ENCODE measurements at places on chromosomes 2 and 18.

GRCh38 chr2:133957724-133958480, 296.0 kb upstream of the MGAT5 start:
- no peak for DNase-seq

- DNase-seq = no peak
These were observed 90.7 kb downstream of the MEIS1 start for GRCh38 chr2:66525606-66526005.

DNA sequence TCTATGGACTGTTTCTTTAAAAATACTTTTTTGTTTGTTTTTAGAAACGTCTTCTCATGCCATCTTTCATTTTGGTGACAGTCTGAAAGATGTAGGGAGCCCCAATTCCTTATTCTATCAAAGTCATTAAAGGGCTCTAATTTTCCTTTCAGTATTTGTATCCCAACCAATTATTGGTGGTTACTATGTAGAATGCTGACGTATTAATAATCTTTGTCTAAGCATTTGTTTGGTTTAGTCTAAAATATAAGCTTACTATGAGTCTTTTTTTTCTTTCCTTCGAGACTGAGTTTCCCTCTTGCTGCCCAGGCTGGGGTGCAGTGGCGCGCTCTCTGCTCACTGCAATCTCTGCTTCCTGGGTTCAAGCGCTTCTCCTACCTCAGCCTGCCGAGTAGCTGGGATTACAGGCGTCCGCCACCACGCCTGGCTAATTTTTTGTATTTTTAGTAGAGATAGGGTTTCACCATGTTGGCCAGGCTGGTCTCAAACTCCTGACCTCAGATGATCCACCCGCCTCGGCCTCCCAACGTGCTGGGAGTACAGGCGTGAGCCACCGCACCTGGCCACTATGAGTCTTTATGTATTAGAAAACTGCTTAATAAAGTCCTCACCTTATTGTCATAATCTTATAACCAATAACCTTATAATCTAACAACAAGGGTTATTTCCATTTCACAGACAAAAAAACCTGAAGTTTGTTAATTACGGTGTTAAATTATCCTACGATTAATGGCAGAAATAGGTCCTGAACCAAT, 849 bp upstream of the VRK2 start:
- no peak for DNase-seq

DNA sequence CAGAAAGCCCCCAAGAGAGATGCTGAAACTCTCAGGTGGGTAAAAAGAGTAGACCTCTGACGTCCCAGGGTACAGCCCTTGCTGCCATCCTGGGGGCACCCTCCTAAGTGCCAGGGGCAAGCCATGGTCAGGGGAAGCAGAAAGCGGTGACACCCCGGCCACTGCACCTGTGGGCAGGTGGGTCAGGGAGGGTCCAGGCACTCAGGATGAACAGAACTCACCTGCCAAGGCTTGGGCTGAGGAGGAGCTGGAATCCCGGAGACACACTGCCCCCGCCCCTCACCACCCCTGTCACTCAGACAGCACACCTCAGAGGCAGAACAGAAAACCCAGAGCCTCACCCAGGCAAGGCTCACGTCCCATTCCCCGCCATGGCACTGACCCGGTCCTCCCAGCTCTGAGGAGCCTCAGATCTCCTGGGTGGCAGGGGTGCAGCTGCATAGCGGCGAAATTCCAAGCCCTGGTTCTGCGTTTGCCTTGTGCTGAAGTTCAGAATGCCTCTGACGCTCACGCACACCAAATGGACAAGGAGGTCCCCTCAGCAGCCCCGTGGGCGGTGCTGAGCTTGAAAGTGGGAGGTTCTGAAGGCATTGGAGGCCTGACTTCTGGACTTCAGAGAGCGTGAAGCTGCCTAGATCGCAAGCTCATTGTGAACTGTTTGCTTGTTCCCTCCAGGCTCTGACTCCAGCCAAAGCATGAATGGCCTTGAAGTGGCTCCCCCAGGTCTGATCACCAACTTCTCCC, 4.3 kb downstream of the GPR17 start:
- no peak for DNase-seq

- no peak for DNase-seq
These were observed 192.0 kb downstream of the SH3BP4 start for GRCh38 chr2:235143789-235144188.

- no peak for DNase-seq
These were observed 71.2 kb upstream of the SEC11C start for GRCh38 chr18:59068276-59069071.

DNA sequence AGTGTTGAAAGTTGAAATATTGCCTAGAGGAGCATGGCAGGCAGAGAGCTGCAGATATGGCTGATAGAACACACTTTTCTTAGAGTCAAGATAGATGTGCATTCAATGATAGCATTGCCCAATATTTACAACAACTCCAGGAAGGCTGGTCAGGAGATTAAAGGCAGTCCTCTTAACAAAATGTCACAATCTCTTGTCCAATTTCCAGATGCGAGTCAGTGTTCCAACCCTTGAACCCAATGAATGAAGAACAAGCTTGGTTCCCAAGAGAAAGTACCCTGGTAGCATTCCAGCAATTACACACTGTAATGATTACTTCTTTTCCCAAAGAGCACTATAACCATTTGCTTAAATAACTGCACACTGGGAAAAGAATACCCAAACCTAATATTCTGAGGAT, 839.4 kb upstream of the VRK2 start:
- DNase-seq = no peak

GRCh38 chr2:73975731-73976130, 9.0 kb upstream of the TET3 start:
- no peak for DNase-seq

GRCh38 chr2:191638802-191639172, 39.1 kb upstream of the NABP1 start:
- DNase-seq = no peak

DNA sequence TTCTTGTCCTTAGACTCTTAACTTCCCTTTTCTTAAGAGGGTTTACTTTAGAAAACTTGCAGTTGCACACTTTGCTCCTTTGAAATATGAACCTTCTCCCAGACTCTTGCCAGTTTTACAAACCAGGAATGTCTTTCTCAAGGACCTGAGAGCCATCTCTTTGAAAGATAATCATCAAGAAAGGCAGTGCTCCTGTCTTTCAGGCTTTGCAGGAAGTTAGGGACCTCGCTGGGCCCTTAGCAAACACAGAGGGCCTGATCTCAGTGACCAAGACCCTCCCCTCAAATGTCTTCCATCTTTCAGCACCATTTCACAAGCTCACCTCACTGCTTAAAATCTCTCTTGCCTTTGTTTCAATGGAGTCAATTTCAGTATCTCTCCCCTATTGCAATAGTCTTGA, 32.0 kb upstream of the NYAP2 start:
- DNase-seq = no peak

DNA sequence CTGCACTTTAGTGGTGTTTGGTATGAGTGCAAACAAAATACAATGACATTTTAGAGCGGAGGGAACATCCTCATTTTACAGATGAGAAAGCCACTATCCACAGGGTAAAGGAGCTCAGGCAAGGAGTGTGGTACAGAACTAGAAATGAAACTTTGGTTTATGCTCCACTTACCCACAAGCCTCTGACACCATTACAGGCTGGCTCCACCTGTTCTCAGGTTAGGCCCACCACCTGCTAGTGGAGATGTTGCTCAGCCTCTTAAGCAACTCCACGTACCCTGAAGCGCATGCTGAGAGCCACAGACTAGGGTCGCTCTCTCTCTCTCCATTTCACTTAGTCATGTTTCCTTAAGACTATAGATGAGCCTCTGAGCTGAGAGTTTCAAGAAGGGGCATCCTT, 130.0 kb downstream of the MBD2 start:
- DNase-seq = no peak

GRCh38 chr2:188345831-188346458, 54.3 kb downstream of the GULP1 start:
- no peak for DNase-seq

DNA sequence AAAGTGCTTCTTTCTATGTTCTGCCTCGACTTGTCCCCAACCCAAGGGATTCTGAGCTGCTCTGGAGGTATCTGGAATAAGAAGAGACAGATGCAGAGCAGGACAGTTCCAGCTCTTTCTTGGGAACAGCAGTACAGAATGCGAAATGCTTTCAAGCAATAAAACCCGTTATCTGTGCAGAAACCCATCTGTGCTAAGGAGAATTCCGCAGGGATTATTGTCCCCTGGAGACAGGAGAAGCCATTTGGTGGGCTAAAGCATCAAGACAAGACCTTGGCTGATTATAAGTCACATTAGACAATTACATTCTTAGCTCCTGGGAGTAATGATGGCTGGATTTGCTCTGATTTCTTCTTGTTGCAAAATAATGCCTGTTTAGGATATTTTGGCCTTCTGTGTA, 185.4 kb upstream of the GLI2 start:
- no peak for DNase-seq

GRCh38 chr18:22998344-22998743, 65.2 kb downstream of the RBBP8 start:
- DNase-seq = no peak

- DNase-seq = no peak
These were observed 42.3 kb upstream of the FAM136A start for GRCh38 chr2:70344195-70344594.

DNA sequence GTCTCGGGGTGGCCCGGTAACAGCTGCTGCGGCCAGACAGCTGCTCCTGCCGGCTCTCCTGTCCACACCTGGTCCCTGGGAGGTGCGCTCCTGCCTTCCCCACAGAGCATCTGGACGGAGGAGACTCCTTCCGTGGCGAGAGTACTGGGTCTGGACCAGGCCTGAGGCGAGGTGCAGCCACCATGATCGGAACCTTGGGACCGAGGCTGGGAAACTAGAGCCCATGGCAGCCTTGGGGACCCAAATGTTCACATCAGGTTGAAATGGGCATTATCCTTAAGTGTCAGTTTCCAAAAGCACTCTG, 628 bp downstream of the GIGYF2 start:
- DNase-seq = no peak

GRCh38 chr2:230619491-230619890, 93.2 kb upstream of the CAB39 start:
- DNase-seq = no peak

DNA sequence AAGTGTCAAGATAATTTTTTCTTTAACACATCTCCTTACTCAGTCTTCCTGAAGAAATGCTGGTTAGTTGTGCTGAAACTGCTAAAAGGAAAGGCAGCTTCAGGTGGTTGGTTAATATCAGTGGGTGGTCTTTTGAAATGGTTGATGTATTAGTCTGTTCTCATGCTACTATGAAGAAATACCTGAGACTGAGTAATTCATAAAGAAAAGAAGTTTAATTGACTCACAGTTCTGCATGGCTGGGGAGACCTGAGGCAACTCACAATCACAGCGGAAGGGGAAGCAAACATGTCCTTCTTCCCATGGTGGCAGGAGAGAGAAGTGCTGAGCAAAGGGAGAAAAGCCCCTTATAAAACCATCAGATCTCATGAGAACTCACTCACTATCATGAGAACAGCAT, 125.9 kb upstream of the CYRIA start:
- DNase-seq = no peak

- DNase-seq = no peak
These were observed 165.7 kb upstream of the FN1 start for GRCh38 chr2:215601526-215601925.

DNA sequence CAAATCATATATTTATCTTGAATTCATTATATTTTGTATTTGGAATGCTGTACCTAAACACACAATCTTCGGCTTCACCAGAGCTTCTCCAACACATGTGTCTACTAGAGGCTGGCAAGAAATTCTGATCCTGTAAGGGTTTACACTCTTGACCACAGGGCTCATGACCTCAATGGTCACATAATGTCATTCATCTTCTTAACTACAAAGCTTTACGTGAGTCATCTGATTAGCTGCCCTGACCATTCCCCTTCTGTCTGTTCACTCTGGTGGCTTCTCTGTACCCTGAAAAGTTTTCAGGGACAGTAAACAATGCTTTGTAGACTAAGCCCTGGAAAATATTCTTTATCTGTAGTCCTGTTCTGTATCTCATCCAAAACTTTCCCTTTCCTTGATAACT, 423.9 kb downstream of the CMPK2 start:
- no peak for DNase-seq

- no peak for DNase-seq
These were observed 52.6 kb downstream of the AGPS start for GRCh38 chr2:177445200-177445599.

- no peak for DNase-seq
These were observed 694 bp downstream of the UNC50 start for GRCh38 chr2:98608962-98609604.

DNA sequence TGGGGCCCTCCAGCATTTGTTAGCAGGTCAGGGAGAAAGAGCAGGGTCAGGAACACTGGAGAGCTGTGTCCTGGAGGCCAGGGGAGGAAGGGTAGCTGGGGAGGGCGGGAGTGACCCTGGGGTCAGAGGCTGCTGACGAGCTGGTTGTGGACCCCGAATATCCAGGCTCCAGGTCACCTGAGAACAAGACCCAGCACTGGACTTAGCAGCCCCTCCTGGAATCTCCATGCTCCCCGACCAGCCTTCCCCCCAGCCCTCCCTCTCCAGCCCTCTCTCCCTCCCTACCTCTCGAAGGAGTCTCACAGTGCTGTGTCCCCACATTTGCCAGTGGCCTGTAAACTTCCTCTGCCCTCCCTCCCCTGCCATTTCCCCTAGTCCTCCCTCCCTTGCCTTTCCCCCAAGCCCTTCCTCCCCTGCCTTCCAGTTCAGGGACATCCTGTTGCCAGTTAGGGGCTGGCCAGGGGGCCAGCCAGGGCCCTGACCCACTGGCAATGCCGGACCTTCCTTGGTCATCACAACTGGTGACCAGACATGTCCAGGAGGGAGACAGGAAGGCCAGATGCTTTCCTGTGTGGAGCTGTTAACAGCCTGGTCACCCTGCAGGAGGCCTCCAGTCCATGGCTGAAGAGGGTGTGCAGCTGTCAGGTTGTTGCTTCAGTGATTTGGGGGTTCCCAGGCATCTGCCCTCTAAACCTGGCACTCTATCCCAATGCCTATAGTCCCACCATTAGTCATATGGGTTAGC, 50.0 kb upstream of the FAHD2A start:
- DNase-seq = no peak

- no peak for DNase-seq
These were observed 356.7 kb downstream of the STK39 start for GRCh38 chr2:167890739-167891138.

DNA sequence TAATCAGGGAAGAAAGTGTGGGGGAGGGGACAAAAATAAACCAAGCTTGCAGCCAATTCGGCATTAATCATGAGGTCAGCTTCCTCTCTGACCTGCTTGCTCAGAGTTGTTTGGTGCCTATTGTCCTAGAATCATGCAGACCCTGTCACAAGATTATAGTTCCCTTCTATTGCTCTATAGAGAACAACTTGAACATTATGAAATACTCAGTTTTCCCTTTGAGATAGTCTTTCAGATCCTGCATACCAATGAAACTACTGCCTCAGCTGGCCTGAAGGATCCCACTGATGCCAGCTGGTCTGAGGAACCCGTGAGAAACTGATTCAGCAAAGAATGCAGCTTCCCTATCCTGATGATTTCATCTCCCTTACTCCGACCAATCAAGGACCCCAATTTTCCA, 955 bp upstream of the BBS5 start:
- DNase-seq = no peak

GRCh38 chr2:238404406-238405216, 22.1 kb upstream of the ASB1 start:
- no peak for DNase-seq

GRCh38 chr2:112791019-112791418, 6.7 kb upstream of the IL1A start:
- no peak for DNase-seq

DNA sequence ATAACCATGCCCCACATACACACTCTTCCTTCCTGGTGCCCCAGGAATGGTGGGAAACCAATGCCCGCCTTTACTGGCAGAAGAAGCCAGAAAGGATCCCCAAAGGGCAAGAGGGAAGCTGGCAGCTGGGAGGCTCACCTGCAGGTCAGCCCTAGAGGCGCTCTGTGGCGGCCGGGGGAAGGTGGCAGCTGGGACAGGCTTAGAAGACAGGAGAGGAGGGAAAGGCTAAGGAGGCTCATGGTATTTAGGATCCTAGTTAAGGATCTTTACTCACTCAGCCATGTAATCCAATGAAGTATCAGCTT, 23.8 kb downstream of the ADRA2B start:
- DNase-seq = no peak
